ENCODE measurements at places on chromosomes 7 and 10. TPM values are rescaled to one million over a fixed set of nuclear protein-coding genes. Genes with fewer than 3 reads are reported as not detected.

Gene PLXNA4
- polyA plus RNA-seq = 5.7 TPM

Gene TRIM56
- 11.4 TPM for polyA plus RNA-seq

Gene ZNF853
- 8.2 TPM for polyA plus RNA-seq

Gene GFRA1
- 2.7 TPM for polyA plus RNA-seq

Gene STRIP2
- 7.1 TPM for polyA plus RNA-seq

Measured in right cardiac atrium (tissue), 5 donors.